ENCODE measurements at places on chromosomes 16 and 17. TPM values are rescaled to one million over a fixed set of nuclear protein-coding genes. Genes with fewer than 3 reads are reported as not detected.

The CAPN15 gene
- 61.1 TPM for total RNA-seq

GRCh38 chr17:55926276-55926990 is 175.6 kb downstream of the PCTP start:
- ATAC-seq: no peak

GRCh38 chr17:19495828-19496528 is 37.7 kb upstream of the SLC47A1 start:
- ATAC-seq: no peak

The C17orf100 gene
- 3.0 TPM for total RNA-seq

DNA sequence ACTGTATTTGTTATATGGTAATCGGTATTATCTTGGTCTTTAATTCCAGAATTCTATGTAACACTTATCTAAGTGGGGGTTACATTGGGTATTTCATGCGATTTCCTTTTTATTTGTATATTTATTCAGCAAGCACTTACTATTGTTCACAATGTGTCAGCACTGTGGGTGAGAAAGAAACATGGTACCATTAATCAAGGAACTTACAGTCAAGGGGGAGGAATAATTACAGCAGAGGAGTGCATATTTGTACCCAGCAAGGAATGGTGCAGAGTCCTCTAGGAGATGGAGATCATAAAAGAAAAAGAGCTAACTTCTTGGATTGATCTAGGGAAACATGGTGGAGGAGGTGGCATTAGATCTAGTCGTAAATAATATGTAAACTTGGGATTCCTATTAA is 117.0 kb upstream of the KCNJ16 start:
- ATAC-seq: no peak

- ATAC-seq: no peak
Observed at GRCh38 chr16:9415545-9415944, 324.1 kb downstream of the HAPSTR1 start.

- no peak for ATAC-seq
Observed at GRCh38 chr17:41812381-41813151, at the start of gene FKBP10. FKBP10 (plus strand) TSS chr17:41813004; CDS start chr17:41813035, 31 bp downstream.

DNA sequence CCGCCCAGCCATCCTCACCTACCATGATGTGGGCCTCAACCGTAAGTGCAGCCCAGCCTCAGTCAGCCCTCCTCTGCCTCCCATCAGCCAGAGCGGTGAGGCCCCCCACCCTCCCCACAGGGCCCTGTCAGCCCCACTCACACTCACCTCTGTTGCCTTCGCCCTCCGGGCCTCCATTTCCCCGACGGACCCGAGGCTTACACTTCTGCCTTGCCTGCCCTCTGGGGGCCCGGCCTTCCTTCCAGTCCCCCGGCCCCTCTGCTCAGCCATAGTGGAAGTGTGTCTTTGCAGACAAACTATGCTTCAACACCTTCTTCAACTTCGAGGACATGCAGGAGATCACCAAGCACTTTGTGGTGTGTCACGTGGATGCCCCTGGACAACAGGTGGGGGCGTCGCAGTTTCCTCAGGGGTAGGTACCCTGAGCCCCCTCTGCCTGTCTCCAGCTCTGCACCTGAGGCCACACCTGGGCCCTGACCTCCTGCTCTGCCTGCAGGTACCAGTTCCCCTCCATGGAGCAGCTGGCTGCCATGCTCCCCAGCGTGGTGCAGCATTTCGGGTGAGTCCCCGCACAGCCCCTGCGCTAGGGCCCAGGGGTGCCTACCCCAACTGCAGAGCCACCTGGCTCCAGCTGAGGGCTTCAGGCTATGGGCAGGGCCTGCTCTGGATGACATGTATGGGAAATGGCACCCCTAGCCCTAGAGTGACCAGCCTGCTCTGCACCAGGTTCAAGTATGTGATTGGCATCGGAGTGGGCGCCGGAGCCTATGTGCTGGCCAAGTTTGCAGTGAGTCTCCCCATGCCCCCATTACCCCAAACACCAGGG is 4.1 kb downstream of the NDRG4 start:
- no peak for ATAC-seq

DNA sequence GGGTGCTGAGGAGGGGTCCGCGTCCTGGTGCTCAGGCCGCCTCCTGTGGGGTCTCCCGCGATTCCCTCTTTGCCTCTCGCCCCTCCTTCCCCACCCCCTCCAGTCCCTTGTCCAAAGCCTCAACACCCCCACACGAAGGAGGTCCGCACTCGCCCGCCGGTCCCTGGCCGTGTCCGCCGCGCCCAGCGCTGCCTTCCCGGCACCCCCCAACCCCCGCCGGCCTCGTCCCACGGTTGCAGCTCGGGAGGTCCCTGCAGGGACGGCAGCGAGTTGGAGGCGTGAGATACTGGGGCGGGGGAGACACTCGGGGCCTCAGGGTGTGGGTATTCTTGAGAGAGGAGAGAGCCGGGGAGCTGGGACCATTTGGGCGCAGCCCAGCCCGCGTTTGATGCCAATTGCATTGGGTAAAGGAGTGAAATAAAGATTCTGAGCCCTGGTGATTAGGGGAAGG is 468 bp downstream of the FLYWCH2 start:
- no peak for ATAC-seq
